CD4-positive, alpha-beta T cell treated with Interleukin-15 for 4 hours (primary cell): ENCODE measurements at places on chromosomes 11 and 22.

GRCh38 chr22:21762712-21763581 lies 27.4 kb upstream of the YPEL1 start:
- DNase-seq: peak; percentile 47

DNA sequence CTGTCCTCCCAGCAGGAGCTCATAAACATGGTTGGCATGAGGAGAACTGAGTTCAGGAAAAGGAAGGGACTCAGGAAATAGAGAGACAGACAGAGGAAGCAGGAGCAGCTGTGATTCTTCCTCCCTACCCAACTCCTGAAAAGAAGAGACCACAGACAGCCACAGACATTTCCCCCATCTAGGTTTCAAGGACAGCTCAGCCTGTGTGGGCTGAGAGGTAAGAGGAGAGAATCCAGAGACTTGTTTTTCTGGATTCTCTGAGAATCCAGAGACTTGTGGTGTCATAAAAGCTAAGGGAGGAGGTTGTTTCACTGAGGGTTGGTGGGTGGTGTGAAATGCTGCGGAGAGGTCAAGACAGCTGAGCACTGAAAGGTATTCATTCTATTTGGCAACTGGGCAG lies 19.0 kb upstream of the STK33 start:
- no peak for DNase-seq

DNA sequence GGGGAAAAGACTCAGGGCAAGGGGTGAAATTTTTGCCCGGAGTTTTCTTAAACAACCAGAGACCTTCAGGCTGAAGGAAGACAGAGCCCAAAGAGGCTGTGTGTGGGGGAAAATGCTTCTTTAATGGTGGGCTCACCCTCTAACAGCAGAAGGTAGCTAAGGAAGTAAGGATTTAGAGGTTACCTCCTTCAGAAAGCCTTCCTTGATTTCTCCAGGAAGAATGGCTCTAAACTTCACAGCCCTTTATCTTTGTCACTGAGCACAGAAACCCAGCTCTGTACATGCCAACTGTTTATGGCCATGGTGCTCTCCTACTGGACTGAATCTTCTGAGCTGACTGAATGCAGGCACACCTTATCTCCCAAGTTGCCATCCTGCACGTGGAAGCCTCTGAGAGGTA lies 196.0 kb downstream of the TENM4 start:
- DNase-seq: no peak

GRCh38 chr22:39958949-39959639 lies 1.1 kb upstream of the TMA7B start:
- DNase-seq: no peak
